MM.1S (cell line): ENCODE measurements at places on chromosomes 3 and 15.

GRCh38 chr3:177981576-177981975 is 554.7 kb upstream of the KCNMB2 start:
- no peak for DNase-seq

DNA sequence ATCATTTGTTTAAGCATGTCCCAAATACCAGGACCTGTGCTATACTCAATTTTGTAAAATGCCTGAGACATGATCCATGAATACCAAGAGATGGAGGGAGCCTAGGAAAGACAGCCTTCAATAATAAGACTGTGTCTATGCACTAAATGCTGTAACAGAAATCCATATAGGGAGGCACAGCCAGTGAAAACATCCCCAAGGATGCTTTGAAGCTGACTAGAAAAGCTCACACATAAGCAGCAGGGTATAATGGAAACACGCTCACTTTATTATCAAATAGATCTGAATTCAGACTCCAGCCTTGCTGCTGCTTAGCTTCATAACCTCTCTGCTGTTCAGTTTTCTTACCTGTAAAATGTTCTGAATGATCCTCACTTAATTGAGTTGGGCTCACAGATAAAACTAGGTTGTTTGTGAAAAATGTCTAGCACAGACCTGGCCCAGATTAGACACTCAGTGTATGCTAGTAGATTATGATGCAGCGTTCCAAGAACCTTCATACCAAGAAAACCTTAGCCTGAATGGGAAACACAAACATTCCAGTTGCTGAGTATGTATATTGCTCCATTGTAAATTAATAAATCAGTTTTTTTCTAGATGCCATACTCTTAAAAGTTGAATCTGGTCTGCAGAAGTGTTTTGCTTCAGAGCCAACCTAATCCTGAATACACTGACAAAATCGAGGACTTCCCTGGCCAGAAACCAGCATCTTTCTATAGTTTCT is 3.8 kb upstream of the LARP6 start:
- no peak for DNase-seq

DNA sequence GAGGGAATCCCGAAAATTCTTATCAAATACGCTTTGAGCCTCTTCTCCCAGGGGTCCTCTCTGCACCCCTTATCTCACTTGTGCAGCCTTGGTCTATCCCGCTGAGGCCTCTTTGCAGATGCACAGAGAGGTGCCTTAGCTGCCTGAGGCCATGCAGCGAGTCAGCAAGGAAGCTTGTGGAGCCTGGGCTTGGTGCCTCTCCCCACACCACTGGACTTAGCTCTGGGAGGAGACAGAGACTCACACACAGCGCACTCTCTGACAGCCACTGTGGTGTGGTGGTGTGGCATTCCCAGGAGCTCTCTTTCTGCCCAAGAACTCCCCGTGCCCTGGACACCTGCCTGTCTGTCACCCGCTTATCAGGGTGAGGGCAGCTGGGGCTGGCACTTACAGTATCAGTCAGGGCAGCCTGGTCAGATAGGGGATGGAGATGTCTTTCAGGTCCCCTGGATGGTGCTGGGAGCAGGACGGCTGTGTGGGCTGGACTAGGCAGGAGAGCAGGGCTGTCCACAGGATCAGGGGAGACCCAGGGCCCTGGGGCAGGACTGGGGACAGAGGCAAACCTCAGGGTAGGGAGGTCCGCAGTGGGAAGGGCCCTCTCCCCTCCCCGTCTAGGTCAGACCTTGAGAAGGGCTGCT is 10.2 kb upstream of the LINGO1 start:
- DNase-seq, result no peak

- no peak for DNase-seq
Observed at GRCh38 chr3:69174871-69175737, 52.7 kb upstream of the LMOD3 start.

DNA sequence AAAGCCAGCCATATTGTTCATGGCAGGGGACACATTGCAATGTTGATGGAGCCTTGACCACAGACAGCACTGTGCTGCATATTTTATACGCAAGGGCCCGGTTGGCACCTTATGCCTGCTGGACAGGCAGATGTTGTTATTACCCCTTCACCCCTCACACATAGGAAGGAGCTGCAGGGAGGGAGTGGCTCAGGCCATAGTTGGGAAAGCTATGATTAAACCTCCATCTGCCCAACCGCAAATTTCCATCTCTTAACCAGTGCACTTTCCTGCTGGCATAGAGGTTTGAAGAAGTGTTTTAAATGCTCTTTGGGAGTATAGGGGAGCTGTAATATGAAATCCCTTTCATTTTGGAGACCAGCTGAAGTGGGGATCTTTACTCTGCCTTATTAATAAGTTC is 224.7 kb downstream of the CACNA2D3 start:
- DNase-seq, result no peak
